ENCODE measurements at places on chromosomes 7 and 10.
A peak's percentile ranks its signal among the peaks of the same experiment; 100 is the strongest.

DNA sequence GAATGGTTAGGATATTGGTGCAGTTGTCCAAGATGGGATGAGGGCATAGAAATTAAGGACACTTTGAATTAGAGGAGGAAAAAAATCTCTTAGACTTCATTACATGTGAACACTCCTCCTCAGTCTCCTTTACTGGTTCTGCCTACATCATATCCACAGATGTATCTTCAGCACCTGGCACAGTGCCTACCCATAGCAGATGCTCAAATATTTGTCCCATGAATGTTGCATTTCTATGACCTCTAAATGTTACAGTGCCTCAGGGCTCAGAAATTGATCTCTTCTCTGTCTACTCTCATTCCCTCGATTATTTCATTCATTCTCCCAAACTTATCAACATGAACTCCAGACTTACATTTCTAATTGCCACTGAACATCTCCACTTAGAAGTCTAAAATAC is 17.1 kb downstream of the CNNM1 start:
- no peak for DNase-seq

DNA sequence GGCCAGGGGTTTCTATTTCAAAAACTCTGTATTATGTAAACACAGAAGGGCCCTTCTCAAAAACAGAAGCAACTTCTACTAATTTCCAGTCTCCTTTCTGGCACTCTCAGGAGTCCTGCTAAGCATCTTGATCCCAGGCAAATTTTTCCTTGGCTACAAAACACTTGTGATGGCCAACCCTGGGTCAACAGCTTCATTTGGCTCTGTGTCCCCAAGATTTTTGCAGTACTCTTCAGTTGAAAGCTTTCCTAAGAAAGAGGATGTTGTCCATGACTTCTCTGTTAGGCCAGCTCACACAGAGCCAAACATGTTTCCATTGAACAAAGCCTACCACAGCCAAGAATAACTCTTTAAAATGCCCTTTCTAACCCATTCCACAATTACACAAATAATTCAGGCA is 99.0 kb upstream of the EGR2 start:
- DNase-seq, result no peak

DNA sequence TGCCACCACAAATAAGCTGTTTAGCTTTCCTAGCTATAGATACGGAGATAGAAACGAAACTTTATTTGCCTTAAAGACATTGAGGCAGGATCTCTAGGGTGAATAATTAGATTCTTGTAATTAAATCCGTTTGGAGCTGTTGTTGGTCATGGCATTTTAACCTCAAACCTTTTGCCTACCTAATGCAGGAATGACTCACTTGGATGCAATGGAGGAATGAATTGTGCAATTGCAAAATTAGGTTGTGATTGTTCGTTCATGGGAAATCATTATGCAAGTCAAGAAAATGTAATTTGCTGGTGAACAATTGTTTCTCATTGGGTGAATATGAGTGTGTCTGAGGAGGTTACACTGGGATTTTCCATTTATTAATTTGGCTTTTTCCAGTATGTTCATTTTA is 703.5 kb downstream of the GATA3 start:
- DNase-seq, result no peak

GRCh38 chr10:28135258-28135657 is 136.4 kb upstream of the ODAD2 start:
- DNase-seq, result no peak

DNA sequence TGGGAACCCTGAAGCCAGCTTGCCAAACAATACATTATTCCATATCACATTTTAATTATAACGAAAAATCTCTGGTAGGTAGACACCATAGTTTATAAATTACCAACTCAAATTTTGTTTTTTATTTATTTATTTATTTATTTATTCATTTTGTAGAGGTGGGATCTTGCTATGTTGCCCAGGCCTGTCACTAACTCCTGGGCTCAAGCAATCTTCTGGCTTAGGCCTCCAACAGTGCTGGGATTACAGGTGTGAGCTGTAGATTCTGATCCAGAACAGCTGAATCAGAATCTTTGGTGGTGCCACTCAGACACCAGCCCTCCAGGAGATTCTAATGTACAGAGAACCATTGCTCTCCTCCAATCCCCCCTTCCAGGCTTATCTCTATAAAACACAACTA is 1.7 kb downstream of the PON2 start:
- no peak for DNase-seq

DNA sequence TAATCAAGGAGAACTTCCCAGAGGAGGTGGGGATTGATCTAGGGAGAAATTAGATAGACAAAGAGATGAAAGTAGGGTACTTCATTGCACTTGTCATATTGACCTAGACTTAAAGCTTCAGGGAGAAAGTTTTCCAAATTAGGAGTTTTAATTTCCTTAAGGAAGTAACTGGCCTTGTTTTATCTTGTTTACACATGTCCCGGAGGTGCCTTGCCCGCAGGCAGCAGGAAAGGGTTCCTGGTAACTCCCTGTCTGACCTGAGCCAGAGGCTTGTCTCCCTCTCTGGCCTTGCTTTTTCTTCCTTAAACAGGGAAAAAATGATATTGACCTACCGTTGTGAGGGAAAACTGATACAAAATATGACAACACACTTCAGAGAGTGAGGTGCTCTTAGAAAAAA is 181.6 kb downstream of the EVX1 start:
- no peak for DNase-seq

DNA sequence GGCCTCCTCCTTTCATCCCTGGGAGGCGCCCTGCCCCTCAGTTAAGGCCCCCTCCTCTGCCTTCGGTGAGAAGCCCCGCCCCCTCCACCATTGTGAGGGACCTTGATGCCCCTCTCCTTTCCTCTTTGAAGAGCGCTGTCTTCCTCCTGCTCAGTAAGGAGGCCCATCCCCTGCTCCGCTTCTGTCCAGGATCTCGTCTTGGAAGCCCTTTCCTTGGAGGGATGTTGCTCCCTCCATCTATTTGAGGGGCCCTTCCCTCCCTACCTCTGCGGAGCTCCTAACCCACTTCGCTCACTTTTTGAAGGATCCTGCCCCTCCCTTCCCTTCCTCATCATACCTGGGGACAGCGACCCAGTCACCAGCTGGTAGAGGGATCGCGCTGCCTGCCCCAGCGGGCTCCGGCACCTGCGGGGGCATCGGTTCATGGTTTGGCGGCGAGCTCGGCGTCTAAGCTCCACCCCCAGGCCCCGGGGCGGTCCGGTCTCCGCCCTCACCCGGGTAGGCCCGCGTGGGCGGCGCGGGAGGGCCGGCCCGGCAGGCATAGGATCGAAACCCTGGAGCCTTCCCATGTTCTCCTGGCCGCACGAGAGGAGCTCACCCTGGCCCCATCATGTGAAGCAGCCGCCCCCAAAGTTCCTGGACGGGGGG is 4.1 kb downstream of the KCNIP2 start:
- DNase-seq, result peak; percentile 67

GRCh38 chr10:2890093-2890492 is 177.3 kb upstream of the PFKP start:
- no peak for DNase-seq

DNA sequence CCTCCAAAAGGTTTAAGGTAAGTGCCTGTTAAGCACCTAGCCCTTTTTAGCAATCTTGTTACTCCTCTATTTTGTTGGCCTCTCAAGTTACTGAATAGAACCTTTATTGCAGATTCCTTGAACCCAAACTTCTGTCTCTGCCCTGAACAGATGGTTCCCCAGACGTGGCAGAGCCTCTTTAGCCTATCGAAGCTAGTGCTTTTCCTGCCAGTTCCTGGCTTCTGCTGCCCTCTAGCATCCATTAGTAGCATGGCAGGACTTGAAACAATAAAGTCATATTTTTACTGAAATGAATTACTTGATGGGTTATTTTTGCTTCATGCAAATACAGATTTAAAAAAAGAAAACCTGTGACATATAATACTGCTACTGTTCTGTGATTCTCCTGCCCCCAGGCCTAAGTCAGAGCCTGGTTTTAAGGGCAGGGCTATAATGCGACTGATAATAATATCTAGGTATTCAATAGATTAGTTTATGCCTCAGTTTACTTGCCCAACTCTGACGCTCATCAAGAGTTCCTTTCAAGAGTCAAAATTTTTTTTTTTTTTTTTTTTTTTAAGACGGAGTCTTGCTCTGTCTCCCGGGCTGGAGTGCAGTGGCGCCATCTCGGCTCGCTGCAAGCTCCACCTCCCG is 84.3 kb upstream of the PHF14 start:
- DNase-seq, result peak; percentile 30

DNA sequence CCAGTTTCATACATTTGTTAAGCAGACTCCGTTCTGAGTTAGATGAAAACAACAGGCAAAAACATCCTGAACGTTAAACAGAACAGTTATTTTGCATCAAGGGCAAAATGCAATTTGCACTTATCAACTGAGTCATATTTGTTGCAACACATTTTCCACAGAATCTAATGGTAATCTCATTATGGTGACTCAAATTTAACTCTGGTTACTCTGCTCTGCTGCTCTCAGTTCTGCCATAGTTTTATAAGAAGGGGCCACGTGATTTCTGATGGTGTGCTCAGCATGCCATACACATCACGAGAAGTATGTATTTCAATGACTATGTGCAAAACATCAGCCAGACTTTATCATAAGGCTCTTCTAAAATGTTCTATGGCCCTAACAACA is 148.8 kb downstream of the CHCHD3 start:
- no peak for DNase-seq

DNA sequence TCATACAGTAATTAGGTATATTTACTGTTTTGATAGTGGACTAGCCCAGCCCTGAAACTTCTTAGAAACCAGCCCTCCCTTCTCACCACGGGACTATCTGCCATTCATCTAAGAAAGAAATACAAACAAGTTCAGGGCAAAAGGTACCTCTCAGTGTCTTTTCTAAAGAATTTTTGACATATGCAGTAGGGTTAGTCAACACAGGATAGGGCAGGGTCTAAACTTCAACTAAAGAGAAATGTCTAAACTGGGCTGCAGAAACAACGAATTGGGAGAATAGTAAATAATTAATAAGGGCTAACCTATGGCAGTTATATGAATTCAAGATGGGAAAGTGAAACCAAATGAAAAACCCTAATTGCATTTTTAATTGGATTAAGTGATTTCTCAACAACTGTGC is 496.6 kb downstream of the INHBA start:
- DNase-seq, result no peak

GRCh38 chr10:123470336-123470921 is 195.7 kb upstream of the GPR26 start:
- no peak for DNase-seq

DNA sequence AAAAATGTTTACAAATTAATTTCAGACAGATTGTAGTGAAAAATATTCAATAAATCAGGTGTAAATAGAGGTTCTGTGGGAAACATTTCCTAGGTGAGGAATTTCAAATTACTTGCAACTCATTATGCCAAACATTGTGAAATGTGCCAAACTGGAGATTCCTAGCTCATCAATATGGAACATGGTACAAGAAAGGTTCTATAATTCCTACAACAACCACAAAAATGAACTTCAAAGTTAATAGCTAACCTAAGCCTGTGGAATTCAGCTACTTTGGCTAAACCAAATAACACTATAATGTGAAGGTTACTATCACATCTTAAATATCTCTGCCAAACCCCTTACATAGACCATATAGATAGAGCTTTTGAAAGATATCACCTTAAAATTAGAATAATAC is 223.3 kb upstream of the HGF start:
- DNase-seq, result no peak
